ENCODE measurements at places on chromosomes 7 and 10.

- no peak for DNase-seq
Measured at GRCh38 chr7:149075286-149075685, 15.2 kb downstream of the ZNF786 start.

DNA sequence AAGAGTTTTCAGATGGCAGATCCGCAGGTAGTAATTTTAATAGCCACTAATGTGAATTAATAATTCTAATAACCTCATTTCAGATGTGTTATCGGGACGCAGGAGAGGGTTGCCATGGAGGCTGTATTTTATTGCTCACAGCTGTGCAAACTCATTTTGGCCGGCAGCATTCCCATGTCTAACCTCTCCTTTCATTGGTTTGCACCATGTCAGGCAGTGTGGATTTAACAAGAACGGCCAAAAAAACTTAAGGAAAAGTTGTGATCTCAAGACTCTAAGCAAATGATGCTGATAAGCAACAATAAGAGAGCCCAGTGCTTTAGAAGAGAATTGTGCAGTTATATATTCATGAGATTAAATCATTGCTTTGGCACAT, 88.7 kb upstream of the NRP1 start:
- DNase-seq, result no peak

- no peak for DNase-seq
Measured at GRCh38 chr10:79380946-79381721, 33.9 kb downstream of the PPIF start.

- no peak for DNase-seq
Measured at GRCh38 chr10:102565793-102566192, 62.0 kb downstream of the SUFU start.

DNA sequence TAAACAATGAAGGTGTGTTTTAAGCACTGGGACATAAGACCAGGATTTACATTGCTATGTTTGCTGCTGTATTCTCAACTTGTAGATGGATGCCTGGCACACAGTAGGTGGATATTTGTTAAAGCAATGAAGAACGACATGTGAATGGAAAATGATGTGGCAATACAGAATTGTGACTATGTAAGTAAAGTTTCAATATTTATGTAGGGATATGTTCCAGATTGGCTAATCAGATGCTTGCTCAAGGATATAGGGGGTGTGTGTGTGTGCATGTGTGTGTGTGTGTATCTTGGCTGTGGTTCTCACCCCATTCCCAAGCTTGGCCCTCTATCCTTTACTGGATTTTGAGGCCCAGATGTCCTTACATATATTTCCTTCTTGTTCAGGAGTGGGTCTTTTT, 42.7 kb upstream of the LAMB1 start:
- DNase-seq, result no peak
